ENCODE measurements at places on chromosomes 3 and 15.

- no peak for DNase-seq
Measured at GRCh38 chr3:116743062-116743461, 33.5 kb downstream of the TUSC7 start.

DNA sequence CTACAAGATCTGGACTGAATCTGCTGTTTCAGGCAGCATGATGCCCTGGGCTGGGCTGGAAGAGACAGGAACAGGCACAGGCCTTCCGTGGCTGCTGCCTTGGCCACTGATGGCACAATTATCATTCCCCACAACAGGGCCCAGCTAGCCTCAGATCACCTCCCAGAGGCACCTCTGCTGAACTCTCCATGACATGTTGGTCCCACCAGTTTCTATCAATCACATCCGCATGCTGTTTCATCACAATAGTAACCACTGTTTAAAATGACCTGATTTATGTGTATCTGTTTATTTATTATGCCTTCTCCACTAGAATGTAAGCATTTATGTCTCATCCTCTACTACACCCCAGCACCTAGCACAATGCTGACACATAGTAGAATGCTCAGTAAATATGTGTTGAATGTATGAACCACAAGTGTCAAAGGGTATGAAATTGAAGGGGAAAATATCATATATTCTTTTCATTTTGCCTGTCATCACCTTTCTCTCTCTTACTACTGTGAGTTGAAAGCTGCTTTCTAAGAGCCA, 32.7 kb upstream of the ZBTB38 start:
- no peak for DNase-seq

DNA sequence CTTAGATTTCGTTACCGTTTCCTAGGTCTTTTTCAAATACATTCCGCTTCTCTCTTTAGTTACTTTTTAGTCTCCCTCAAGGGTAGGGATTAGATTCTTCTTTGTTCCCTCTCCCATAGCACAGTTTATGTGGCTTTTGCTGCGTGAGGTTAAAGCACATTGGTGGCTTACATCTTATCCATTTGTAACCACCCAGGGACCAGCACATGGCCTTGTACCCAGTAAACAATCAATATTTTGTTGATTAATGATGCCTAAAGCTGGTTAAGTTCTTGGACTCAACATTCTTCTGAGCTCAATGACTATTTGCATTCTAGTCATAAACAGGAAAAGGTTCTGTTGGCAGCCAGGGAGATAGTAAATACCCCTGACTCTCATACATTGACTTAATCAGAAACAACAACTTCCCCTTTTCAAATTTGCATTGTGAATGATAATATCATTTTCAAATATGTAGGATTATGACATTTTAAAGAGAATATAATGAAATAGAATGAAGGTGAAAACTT, 60.2 kb downstream of the CACNA1D start:
- no peak for DNase-seq

DNA sequence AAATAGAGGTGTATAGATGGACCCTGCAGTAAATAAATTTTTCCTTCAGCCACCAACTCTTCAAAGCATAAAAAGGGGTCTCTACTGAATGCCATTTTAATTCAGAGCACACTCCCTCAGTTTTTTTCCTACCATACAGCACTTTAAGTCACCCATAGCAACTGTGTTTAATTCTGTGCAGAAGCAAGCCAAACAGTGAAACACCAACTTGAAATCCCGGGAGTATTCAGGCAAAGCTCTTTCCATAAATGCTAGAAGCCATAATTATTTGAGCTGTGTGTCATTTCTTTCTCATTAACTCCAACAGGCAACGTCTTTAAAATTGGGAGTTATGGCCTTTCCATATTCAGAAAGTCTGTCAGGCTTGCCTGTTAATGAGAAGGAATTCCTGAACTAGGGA, 562.1 kb downstream of the GRM7 start:
- no peak for DNase-seq

DNA sequence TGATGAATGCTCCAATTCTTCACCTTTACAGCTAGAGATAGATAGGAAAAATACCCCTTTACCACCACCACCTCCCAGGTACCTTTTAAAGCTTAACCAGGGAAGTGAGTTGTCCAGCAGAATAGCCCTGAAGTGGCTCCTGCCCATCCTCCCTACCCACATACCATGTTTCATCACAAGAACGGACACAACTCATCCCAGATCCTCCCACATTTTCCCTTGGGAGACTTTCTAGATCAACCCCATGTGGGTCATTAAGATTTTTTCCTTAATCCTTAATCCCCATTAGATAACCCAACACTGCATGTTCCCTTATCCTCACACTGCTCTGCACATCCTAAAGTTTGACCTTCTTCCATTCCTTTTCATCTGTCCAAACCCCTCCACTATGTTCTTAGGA, 69.3 kb downstream of the CHST2 start:
- no peak for DNase-seq

GRCh38 chr15:74799856-74800558, 12.6 kb upstream of the LMAN1L start:
- peak; percentile 75 for DNase-seq

- no peak for DNase-seq
Measured at GRCh38 chr3:49812916-49813496, 747 bp downstream of the UBA7 start.

DNA sequence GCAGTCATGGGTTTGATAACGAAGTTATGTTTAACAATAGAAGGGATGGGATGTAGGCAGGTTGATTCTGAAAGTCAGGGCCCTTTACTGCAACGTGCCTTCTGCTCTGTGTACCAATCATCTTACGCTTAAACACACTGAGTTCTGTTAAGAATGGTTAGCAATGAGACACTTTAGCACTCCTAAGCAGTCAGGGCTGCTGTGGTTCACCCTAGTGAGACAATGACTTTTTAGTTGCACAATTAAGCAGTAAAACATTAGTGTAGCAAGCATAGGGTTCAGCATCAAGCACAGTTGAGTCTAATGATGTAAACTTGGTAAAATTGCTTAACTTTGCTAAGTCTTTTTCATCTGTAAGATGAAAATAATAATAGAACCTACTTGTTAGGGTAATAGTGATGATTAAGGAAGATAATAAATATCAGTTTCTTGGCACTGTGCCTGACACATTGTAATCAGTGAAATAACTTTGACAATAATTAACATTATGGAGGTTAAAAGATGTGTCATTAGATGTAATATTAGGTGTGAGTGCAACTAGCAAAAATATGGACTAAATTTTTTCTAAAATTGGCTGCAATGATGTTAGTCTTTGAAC, 484.2 kb upstream of the THBS1 start:
- DNase-seq = no peak

- DNase-seq = no peak
Measured at GRCh38 chr3:60652829-60653228, 598.4 kb downstream of the FHIT start.

DNA sequence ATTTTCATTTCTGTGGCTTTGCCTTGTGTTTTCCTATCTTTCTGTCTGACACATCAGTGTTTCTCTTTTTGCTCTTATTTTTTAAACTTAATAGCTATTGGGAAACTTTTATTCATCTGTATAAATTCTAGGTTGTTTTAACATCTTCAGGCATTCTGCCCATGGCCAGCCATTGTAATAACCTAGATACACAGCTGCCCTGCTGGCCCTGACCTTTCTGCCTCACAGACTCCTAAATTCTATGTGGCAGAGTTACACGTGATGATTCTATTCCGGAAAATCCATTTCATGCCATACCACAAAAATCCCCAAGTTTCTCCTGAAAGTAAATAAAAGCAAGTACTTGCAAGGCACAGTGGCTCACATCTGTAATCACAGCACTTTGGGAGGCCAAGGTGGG, 150.1 kb downstream of the UACA start:
- DNase-seq = no peak

DNA sequence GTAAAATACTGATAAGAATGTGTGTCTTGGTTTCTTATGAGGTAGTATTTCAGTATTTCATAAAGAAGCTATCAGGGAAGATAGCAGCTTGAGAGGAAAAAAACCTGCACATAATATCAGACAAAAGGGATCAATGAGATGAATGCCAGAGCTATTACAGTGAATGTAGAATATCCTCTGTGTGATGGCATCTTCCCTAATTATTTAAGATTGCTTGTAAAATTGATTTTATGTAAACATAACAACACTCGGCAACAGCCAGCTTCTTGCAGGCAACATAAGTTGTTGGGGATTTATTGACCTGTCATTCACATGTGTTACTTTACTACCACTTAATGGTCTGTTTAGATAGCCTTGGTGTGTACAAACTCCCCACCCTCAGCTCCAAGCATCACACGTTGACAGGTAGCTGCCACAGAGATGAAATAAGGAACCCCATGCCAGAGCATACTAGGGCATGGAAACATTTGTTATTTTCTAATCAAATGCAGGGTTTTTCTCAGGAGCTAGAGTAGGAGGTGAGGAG, 49.2 kb upstream of the RARB start:
- DNase-seq = no peak

DNA sequence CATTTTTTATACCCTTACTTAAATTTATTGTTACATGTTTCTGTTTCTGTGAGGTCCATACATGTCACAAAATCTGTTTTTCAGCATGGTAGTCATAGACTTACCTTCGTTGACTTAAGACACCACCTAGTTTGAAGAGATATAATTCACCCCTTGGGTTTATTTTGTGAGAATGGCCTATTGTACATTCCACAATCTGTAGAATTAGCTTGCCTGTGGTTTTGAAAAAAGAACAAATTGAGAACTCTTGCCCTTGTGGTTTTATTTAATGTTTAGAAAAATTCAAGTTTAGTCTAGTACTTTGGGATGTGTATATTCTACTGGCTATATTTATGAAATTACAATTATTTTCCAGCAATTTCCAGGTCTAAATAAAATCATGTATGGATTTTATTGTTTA, 31.6 kb downstream of the FILIP1L start:
- no peak for DNase-seq

DNA sequence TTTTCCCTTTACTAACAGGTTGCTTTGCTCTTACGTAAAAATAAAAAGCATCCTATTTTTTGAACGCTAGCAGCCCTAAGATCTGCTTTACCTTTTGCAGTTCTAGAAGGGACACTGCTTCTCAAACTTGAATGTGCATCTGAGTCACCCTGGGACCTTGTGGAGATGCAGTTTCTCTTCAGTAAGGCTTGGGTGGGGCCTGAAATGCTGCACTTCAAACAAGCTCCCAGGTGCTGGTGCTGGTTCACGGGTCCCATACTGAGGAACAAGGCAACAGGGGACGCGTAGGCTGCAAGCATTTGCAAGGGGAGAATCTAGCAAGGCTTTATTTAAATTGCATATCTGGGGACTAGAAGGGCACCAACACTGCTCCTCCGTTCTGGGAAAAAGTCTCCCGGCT, 30.0 kb downstream of the MB21D2 start:
- no peak for DNase-seq

DNA sequence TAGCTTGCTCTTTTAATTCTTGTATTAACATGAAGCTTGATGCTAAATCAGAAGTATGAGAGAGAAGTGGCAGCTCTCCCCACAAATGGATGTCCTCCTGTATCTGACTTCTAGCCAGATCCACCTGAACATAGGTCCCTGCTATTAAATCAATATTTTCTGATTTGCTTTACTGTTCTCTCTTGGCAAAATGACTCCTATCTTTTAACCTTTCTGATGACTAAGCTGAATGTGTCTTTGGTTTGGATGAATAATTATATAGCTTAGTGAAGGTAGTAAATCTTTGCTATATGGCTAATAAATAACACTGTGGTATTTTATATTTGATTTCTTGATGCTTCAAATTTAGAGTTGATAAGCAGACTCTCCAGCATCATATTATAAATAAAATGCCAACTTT, 28.3 kb upstream of the ARL14 start:
- no peak for DNase-seq

- DNase-seq = no peak
Measured at GRCh38 chr3:160601288-160601687, 35.9 kb upstream of the KPNA4 start.
